ENCODE measurements at places on chromosomes 1 and 21. TPM values are rescaled to one million over a fixed set of nuclear protein-coding genes. Genes with fewer than 3 reads are reported as not detected.

OR4F29 gene
- polyA plus RNA-seq: not detected

NPPB gene
- not detected for polyA plus RNA-seq

CACNA1S gene
- polyA plus RNA-seq: not detected

OR2T10 gene
- polyA plus RNA-seq: not detected

LGR6 gene
- 0.48 TPM for polyA plus RNA-seq

FMOD gene
- polyA plus RNA-seq: 17.2 TPM
